ENCODE measurements at places on chromosomes 1 and 21.

- DNase-seq, result no peak
Measured at GRCh38 chr1:24360681-24361080, 41.5 kb downstream of the GRHL3 start.

DNA sequence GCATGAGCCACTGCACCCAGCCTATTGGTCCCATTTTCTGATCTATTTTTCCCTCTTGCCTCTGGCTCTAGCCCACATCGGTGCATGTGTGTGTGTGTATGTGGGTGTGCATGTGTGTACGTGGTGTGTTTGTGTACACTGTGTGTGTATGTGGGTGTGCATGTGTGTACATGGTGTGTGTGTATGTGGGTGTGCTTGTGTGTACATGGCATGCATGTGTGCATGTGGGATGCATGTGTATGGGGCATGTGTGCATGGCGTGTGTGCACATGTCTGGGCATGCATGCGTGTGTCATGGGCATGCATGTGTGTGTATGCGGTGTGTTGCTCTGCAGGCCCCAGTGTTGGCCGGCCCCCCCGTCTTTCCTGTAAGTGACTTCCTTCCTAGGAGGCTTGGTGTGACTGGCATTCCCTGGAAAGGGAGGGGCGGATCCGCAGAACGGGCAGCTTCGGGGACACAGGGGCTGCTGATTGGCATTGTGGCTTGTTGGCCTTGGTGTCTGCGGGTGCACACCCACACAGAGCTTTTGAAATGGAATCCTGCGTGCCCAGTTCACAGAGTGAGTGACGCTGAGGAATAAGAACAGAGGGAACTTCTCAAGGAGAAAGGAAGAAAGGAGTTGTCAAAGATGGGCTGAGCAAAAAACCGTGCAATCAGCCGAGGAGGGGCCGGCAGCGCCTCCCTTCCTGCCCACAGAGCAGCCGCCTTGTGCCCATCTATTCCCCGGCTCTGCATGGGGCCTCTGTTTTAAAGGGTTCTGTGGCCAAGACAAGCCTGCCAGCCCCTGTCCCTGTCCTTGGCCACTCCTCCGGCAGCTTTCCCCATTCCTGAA is 8.0 kb downstream of the PDXK start:
- no peak for DNase-seq

- no peak for DNase-seq
Measured at GRCh38 chr1:31243501-31244286, 4.0 kb upstream of the NKAIN1 start.

DNA sequence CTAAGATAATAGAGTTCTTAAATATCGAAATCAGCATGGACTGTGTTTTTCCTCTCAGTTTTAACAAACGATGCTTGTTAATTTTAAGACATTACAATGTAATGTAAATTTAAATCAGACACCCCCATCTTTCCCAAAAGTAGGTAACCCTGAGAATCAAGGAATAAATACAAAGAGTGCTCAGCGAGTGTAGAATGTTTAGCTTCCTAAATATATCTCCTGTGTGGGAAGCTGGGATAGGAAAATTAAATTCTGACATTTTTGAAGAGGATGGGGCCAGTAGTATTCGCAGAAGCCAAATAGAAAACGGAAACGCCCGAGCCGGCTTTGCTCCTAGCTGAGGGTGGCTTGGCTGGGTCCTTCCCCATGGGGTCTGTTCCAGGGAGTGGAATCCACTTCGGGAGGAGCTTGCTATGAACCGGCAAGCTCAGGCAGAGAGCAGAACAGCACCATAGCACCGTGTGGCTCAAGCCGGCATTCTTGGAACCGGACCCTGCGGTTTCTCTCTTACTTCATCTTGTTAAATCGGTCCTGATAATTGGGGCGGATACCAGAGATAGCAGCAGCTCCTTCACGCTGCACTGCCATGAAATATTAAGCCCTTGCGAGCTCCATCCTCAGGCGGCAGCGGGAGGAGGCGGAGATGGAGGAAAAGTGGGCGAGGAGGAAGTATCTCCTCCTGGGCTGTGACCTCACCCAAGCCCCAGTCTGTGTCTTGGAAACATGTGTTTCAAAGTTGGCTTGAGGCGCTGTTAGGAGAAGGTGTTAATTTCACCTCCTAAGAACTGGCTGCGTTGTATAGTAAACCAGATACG is 24.9 kb downstream of the MAP3K7CL start:
- no peak for DNase-seq

DNA sequence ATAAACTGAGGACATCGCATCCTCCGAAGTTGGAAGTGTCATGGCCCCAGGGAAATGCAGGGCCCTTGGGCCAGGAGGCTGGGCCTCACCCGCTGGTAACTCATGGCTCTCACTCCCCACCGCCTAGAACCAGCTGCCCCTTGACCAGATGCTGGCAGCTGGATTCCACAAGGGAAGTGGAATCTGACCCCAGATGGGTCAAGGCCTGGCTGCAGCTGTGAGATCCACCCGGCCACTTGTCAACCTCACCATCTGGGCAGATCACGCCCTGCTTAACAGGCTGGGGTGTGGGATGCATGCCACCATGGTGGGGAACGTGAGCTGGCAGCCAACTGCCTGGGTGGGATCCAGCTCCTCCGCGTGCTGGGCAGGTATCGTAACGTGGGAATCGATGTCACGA is 25.5 kb downstream of the KCNAB2 start:
- no peak for DNase-seq

DNA sequence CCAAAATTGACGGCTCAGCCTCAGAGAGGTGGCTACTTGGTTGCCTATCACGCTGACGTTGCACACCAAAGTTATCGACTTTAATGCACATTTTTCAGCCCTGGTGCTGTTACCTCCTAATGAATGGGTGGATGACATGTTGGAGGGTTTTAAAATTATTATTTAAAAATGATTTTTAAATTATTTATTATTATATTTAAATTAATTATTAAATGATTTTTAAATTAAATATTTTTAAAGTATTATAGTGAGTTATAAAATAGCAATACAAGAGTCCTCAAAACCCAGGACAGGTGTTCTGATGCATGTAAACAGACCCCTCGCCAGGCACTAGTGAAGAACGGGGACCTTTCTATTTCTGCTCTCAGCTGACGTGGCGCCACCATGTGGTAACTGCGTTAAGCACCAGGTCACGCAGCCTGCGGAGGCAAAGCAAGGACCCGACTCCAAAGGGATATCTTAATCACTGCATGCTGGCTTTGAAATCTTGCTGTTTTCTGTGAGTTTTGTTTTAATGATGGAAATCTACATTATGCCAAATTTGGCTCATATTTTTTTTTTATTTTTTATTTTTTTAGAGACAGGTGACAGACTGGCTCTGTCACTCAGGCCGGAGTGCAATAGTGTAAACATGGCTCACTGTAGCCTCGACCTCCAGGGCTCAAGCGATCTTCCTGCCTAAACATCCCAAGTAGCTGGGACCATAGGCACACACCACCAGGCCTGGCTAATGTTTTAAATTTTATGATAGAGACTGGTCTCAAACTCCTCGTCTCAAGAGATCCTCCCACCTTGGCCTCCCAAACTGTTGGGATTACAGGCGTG is 22.6 kb downstream of the CASP9 start:
- no peak for DNase-seq

GRCh38 chr1:180254854-180255253 is 24.8 kb downstream of the LHX4 start:
- no peak for DNase-seq

GRCh38 chr1:169048043-169048442 is 58.4 kb upstream of the ATP1B1 start:
- DNase-seq, result no peak

DNA sequence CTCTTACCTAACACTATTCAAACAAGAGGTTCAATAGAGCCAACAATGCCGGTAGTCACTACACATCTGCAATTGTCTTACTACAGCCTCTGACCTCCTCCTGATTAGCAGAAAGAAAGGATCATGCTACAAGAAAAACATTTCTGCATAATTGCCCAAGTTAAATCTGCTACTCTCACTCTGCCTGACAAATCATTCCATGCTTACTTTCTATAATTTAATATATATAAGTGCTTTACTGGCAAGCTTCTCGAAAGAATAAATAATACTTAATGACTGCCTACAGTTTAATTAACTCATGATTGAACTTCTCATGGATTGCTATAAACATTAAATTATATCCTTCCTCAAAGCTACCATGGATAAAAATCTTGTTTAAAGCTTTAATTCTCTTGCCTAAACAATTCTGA is 156.0 kb downstream of the SLC45A1 start:
- DNase-seq, result no peak

DNA sequence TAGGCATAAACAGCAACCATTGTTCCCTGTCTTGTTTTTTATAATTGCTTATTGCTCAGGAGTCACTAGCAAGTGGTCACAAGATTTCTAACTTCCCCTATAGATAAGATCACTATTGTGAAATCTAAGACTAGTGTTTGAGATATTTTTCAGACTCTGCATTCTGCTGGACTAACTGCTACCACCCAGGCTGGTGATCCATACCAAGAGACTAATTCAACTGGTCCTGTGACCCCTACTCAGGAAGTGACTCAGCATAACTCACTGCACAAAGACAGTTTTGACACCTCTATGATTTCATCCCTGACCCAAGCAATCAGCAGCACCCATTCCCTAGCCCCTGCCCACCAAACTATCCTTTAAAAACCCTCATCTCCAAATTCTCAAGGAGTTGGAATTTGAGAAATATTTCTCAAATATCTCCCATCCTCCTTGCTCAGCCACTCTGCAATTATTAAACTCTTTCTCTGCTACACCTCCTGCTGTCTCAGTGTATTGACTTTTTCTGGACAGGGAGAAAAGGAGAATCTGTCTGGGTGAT is 52.7 kb downstream of the TRIM33 start:
- no peak for DNase-seq
